Cardiac atrium fibroblast (primary cell): ENCODE measurements at places on chromosomes 16 and 17. TPM values are rescaled to one million over a fixed set of nuclear protein-coding genes. Genes with fewer than 3 reads are reported as not detected.

The MINK1 gene
- 23.8 TPM in 2 replicates for total RNA-seq

The CCL7 gene
- 1.1 and 3.4 TPM in 2 replicates for total RNA-seq

The ENO3 gene
- total RNA-seq, result 1.3 TPM in 1 of 2 replicates, not detected in the other

The ABCC6 gene
- total RNA-seq, result not detected in 2 replicates

The SNN gene
- total RNA-seq, result 4.9 and 11.3 TPM in 2 replicates

The TEKT3 gene
- not detected in 2 replicates for total RNA-seq

The PRAC1 gene
- total RNA-seq, result not detected in 2 replicates

The SENP3 gene
- total RNA-seq, result 42.2 and 62.5 TPM in 2 replicates

The TVP23A gene
- 0.18 TPM in 1 of 2 replicates, not detected in the other for total RNA-seq

The CTRL gene
- total RNA-seq, result 0.18 and 0.81 TPM in 2 replicates

The GRIN2A gene
- not detected in 2 replicates for total RNA-seq

The PRSS21 gene
- not detected in 2 replicates for total RNA-seq

The SLC5A10 gene
- total RNA-seq, result not detected in 2 replicates

The TEPSIN gene
- 11.3 and 28.3 TPM in 2 replicates for total RNA-seq

The CENPT gene
- total RNA-seq, result 32.6 and 42.4 TPM in 2 replicates

The TP53TG3 gene
- total RNA-seq, result not detected in 2 replicates

The CBX2 gene
- total RNA-seq, result 0.97 and 1.4 TPM in 2 replicates

The KRTAP1-5 gene
- not detected in 2 replicates for total RNA-seq

The OR3A3 gene
- total RNA-seq, result not detected in 2 replicates

The SOX8 gene
- total RNA-seq, result 2.8 and 5.4 TPM in 2 replicates

The NEUROD2 gene
- total RNA-seq, result not detected in 2 replicates

The TBC1D28 gene
- not detected in 2 replicates for total RNA-seq

The ODF4 gene
- not detected in 2 replicates for total RNA-seq

The SPATA2L gene
- total RNA-seq, result 13.1 and 13.9 TPM in 2 replicates

The CTRB2 gene
- not detected in 2 replicates for total RNA-seq
